ENCODE measurements at places on chromosomes 3 and 15.

DNA sequence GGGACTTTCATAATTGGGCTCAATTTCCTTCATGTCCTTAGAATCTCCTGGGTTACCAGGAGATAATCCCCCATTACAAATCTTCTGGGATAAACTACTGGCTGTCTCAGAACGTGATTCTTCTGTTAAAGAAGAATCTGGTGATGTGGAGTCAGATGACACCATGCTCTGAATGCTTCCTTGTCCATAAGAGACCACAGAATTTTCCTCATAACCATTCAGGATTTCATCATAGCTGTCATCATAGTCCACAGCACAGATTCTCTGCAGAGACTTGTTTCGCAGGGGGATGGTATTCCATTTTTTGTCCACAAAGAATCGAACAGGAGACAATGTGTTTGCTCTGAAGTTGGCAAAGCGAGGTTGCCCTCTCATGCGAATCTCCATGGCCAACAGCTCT lies 109.8 kb upstream of the TSPAN3 start:
- no peak for DNase-seq

GRCh38 chr15:90143166-90143655 lies 40.9 kb upstream of the IDH2 start:
- peak; percentile 55 for DNase-seq

DNA sequence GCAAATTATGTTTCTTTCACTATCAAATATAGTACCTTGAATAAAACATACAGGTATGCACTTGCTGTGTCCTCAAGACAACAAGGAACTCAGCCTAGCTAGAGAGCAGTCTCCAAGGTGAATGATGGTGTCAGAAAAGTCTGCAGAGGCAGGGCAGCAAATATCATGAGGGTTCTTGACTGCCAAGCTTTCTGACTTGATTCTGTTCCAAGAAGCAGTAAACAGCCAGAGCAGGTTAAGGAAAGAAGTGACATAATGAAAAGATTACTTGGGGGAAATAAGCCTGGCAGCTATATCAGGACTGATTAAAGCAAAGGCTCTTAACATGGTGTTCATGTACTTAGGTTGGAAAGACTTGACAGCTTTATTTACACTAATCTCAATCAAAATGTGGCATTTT lies 192.2 kb upstream of the GADL1 start:
- DNase-seq: no peak

DNA sequence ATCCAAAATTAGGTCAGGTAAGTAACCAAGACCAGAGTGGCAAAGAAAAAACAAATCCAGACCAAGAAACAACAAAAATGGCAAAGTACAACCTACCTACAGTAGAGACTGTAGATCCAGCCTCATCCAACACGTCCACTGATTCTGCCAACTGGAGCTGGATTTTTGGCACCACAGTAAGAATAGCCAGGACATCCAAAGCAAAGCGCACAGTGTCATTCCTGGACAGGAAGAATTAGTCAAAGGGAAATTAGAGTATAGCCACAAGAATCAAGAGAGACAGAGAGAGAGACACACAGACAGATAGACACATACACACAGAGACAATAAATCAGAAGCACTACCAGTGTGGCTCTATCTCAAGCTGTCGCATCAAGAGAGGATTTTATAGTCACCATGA lies 31.1 kb downstream of the RBM15B start:
- DNase-seq: no peak

- no peak for DNase-seq
Measured at GRCh38 chr3:172209333-172210321, 170.2 kb downstream of the FNDC3B start.

DNA sequence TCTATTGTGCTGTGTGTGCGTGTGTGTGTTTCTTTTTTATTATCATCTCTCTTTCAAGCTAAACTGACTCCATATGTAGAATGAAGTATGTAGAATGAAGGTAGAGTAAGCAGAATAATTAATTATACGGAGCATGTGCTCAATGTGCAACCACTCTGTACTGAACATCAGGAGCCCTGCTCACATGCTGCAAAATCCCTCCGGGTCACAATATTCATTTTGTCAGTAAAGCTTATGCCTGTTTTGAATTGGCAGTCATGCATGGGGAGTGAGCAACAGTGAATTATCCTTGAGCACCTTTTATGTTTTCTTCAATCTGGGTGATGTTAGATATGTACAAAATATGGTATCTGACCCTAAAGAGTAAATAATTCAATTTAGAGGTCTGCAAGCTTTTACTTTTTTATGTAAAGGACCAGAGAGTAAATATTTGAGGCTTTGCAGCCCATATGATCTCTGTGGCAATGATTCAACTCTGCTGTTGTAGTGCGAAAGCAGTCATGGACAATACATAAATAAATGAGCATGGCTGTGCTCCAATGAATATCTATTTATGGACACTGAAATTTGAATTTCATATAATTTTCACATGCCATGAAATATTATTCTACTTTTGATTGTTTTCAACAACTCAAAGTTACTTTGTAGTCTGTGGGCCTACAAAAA lies 199.9 kb downstream of the VGLL3 start:
- no peak for DNase-seq

- DNase-seq: peak; percentile 1
Measured at GRCh38 chr15:25180606-25181292, 226.0 kb downstream of the SNRPN start.

DNA sequence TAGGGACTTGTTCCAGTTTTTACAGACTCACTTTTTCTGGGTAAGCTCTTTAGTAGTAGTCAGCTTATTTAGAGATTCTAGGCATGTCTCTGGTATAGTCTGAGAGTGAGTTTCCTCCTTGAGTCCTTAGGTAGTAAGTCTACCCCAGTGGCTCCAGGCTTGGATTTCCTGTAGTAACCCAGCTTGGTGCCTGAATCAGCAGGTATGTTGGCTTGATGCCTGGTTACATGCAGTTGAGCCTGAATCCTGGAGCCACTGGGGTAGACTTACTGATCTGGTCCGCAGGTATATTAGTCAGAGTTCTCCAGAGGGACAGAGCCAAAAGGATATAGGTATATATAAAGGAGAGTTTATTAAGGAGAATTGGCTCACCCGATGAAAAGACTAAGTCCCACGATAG lies 85.8 kb upstream of the RBMS3 start:
- DNase-seq: no peak

DNA sequence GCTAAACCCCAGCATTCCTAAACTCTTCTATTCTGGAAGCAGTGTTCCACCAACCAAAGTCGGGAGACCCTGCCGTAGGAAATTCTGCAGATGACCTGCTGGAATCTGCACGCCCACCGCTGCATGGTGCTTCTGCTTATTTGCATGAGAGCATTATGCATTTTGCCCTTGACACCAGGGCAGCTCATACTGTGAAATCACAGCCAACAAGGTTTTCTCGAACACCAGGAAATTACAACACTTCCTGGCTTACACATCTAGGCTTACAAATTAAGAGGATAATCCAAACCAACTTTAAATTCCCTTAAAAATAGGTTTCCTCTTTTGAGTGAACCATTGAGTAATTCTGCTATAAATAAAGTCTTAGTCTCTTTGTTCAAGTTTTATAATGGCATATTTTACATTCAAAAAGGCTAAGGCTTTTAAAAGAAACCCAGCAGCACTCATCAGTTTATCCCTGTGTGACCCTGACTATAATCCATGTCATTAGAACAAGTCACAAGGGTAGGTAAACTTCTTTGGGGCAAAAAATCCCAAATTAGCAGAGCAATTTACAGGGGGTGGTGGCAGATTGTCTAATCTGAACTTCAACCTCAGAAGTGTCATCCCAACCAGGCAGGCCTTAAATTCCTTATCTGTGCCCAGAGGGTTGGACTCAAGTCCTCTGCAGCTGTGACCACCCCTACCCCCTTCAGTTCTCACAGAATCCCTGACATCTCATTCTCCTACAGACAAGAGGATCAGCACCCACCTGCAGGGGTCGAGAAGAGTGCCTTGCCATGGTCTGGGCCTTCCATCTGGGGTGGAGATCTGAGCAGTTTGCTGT lies 33.5 kb upstream of the RBP1 start:
- no peak for DNase-seq

- no peak for DNase-seq
Measured at GRCh38 chr3:168066882-168067281, 28.8 kb downstream of the GOLIM4 start.

- DNase-seq: no peak
Measured at GRCh38 chr3:53616971-53617892, 122.8 kb downstream of the CACNA1D start.

- DNase-seq: no peak
Measured at GRCh38 chr15:61327019-61327631, 98.0 kb upstream of the RORA start.

GRCh38 chr15:75696311-75696720 lies 16.3 kb downstream of the CSPG4 start:
- no peak for DNase-seq

DNA sequence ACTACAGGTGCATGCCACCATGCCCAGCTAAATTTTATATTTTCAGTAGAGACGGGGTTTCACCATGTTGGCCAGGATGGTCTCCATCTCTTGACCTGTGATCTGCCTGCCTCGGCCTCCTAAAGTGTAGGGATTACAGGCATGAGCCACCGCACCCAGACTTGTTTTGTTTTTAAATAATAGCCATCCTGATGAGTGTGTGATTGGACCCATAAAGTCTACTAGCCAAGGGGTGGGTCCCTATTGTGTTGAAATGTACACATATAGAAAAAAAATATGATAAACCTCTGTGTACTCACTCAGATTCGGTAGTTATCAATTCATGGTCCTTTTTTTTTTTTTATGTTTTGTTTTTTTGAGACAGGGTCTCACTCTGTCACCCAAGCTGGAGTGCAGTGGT lies 17.3 kb downstream of the ZNF592 start:
- no peak for DNase-seq

GRCh38 chr15:40762919-40763800 lies 708 bp upstream of the GCHFR start:
- DNase-seq: peak; percentile 18

DNA sequence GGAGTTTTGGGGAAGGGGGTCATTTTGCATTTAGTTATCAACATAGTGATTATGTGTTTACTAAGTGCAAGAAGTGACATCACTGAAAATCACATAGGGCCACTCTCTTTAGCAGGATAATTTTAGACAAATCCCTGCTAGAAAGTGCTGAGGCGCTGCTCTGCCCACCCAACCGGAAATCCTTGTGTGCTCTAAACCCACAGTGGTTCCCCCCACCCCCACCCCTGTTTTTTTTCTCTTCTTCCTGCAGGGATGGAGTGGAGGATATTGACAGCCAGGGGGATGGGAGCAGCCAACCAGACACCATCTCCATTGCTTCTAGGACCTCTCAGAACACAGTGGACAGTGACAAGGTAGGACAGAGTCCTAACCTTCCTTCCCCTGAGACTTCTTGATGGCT lies 234.2 kb upstream of the UMPS start:
- DNase-seq: no peak

GRCh38 chr15:95958382-95958781 lies 372.1 kb upstream of the NR2F2 start:
- DNase-seq: no peak

GRCh38 chr15:81940467-81941451 lies 105.1 kb downstream of the MEX3B start:
- no peak for DNase-seq

DNA sequence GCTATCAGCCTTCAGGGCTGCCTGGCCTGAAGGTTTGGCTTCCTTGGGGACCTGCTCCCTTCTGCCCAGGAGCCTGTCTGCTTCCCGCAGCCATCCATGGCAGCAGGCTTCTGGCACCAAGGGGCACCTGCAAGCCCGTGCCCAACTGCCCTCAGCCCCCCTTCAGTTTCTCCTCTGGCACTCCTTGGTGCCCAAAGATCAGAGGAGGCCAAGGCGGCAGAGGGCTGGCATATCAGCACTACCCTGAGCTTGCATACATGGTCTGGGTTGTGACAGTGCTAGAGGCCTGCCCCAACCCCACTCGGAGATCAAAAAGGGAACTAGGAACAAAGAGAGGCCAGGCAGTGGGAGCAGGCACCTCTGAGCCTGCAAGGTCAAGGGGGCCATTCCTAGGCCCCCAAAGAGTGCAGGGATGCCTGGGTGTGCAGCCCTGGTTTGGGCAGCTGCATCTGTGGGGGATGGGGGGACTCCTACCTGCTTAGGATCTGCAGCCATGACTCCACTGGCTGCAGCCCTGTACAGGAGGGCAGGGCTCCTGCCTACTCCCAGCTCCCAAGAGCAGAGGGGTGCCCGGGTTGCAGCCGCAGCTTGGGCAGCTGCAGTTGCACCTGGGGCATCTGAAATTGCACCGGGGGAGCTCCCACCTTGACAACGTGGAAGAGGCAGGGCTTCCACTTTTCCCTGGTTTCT lies 76.2 kb upstream of the TP63 start:
- DNase-seq: no peak

DNA sequence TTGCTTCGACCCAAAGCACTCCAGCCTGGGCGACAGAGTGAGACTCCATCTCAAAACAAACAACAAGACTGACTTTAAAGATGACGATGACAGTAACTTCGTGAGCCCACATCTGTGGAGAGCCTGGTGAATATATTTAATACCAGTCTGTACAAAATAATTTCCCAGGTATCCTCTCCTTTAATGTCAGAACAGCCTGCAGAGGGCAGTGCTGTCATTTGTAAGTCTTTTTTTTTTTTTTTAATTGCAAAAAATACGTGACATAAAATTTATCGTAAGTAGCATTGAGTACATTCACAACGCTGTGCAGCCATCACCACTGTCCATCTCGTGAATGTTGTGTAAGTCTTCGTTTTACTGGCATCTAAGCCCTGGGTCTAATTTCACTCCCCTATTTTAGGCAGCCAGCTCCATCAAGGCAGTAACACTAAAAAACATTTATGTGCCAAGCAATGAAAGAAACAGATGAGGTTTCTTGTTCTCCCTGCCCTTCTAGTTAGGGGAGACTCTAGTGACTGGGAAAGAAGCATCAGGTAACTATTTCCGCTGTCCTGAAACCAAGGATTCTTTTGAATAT lies 1.4 kb downstream of the HTD2 start:
- DNase-seq: peak; percentile 34

- DNase-seq: no peak
Measured at GRCh38 chr3:169387751-169388696, 275.5 kb downstream of the MECOM start.

DNA sequence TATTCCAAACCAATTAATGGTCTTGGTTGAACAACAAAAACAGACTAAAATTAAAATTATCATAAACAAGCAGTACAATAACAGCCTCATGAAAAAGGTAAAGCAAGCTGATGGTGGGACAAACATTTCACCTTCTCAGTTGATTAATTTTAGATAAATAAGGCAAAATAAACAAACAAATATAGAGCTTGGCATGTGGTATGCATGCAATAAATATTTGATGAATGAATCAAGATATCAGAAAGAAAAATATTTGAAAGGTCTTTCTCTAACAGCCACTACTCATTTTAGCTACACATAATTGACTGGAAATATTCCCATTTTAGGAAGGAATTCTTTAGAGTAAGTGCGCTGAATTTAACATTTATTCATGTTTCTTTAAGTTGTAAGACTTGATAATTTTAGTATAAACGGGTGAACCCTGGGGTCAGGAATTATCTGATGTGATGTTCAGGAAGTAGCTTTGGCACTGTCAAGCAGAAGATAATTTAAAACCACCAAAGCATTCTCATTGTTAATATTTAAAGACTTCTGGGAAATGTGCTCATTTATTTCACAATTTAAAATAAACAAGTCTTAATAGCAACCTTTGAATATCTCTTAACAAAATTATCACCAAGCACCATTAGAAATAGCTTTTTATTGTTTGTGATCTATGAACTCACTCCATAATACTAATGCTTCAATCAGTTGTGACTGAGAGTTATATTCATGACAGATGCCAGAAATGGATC lies 372.3 kb upstream of the TGFBR2 start:
- DNase-seq: no peak

GRCh38 chr15:84684092-84684491 lies 26.1 kb upstream of the NMB start:
- DNase-seq: no peak

- DNase-seq: no peak
Measured at GRCh38 chr3:38368238-38368637, 21.7 kb downstream of the XYLB start.
